ENCODE measurements at places on chromosomes 3 and 15. TPM values are rescaled to one million over a fixed set of nuclear protein-coding genes. Genes with fewer than 3 reads are reported as not detected.

The NMD3 gene
- total RNA-seq = 43.4 TPM

The DNASE1L3 gene
- not detected for total RNA-seq

DNA sequence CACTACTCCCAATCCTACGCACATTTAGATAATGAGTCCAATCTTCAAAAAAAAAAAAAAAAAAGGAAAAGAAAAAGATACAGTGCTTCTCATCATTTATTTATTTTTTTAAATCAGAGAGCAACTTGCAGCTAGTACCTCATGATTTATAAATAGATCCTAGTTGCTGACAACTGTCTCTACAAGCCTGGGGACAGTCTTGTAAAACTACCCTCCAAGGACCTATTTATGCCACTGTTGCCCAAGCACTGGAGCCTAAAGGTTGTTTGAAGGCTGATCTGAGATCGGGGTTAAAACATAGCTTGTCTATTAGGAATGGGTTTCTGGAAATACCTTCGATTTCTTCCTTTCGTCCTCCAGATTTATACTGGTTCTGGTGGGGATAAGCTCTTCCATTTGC, 14.7 kb downstream of the GABRR3 start:
- no peak overlapping the region for H3K27ac ChIP-seq
- H3K36me3 ChIP-seq = no peaks in the 10 kb centered on the region
- no peak overlapping the region for H3K4me3 ChIP-seq
- peaks cover 8% of the 10 kb centered on the region for H3K27me3 ChIP-seq
- peaks cover 7% of the 10 kb centered on the region for H3K4me1 ChIP-seq
- DNase-seq = no peak

- H3K36me3 ChIP-seq = no peaks in the 10 kb centered on the region
- no peak overlapping the region for H3K4me3 ChIP-seq
- H3K4me1 ChIP-seq = no peaks in the 10 kb centered on the region
- H3K27me3 ChIP-seq = peaks cover 2% of the 10 kb centered on the region
Measured at GRCh38 chr3:193149998-193150397, 91.0 kb upstream of the PLAAT1 start.

- no peak overlapping the region for H3K27ac ChIP-seq
- H3K4me1 ChIP-seq = peaks cover 1% of the 10 kb centered on the region
- peaks cover 25% of the 10 kb centered on the region for H3K27me3 ChIP-seq
- no peak overlapping the region for H3K4me3 ChIP-seq
- DNase-seq = no peak
- no peaks in the 10 kb centered on the region for H3K36me3 ChIP-seq
Measured at GRCh38 chr3:101065962-101066361, 72.7 kb upstream of the ABI3BP start.

- no peaks in the 10 kb centered on the region for H3K27me3 ChIP-seq
- H3K4me3 ChIP-seq = no peak overlapping the region
- DNase-seq = no peak
- H3K4me1 ChIP-seq = no peaks in the 10 kb centered on the region
- H3K27ac ChIP-seq = no peak overlapping the region
- peaks cover 4% of the 10 kb centered on the region for H3K36me3 ChIP-seq
Measured at GRCh38 chr3:81545572-81545971, 215.9 kb downstream of the GBE1 start.

DNA sequence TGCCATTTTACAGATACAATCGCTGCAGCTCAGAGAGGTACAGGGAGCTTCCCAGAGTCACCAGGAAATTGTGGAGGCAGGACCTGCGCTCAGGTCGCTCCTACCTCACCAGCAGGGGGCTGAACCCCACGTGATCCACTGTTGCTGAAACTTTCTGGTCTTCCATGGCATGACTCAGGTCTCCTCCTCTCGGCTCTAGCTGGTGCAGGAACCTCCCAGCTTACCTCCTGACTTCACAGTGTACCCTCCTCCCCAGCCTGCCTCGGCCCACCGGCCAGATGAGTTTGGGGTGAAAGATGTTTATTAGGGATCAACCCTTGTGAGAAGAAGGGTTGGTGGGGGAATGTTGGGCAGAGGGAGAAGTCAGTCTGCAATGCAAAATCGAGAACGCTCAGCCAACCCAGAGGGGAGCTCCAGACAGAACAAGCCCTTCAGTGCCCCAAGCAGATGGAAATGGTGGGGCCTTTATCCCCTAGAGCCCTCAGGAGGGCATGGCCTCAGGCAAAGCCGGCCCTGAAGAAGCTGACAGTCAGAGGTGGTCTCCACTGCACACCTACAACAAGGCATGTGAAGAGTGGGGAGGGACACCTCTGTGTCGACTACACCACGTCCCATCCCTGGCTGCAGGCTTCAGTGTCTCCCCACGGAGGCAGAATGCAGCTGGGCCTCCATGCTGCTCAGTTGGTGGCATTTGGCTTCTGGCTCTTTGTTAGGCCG, 118.6 kb upstream of the PRR20G start:
- H3K4me1 ChIP-seq = no peaks in the 10 kb centered on the region
- no peak for DNase-seq
- H3K27ac ChIP-seq = no peak overlapping the region
- H3K36me3 ChIP-seq = no peaks in the 10 kb centered on the region

DNA sequence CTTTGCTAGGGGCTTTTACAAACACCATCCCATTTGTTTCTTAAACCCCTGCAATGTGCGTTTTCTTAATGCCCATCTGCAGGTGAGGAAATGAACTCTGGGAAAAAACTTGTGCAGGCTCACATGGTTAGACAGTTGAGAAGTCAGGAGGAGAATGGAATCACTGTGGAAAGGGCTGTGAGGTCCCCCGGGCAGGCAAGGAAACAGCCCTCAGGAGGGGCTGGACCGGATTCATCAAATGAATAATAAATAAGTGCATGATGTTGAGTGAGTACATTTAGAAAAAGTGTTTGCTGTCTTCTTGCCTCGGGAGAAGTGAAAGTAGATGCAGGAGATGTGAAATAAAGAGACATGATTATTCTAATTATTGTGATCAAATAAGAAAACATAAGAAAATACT, 76.6 kb downstream of the PGPEP1L start:
- no peaks in the 10 kb centered on the region for H3K27me3 ChIP-seq
- no peak overlapping the region for H3K27ac ChIP-seq
- H3K36me3 ChIP-seq = no peaks in the 10 kb centered on the region
- no peaks in the 10 kb centered on the region for H3K4me1 ChIP-seq
- no peak overlapping the region for H3K4me3 ChIP-seq

DNA sequence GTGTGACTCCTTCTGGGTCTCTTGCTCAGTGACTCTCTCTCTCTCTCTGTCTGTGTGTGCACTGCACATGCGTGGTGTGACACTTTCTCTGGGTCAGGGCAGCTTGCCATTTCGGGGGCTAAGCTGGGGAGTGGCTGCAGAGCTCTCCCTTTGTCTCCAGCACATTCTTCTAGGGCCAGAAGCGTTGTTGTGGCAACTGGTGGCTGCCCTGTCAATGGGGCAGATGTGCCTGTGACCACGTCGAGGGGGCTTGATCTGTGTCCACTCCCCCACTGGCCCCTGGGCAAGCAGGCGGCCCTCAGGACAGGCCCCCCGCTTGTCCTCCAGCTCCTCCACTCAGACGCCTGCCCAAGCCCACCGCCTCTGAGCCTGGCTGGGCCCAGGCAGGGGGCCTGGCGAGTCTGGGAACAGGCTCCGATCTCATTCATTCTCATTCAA, 67.8 kb downstream of the WNT7A start:
- no peak overlapping the region for H3K4me3 ChIP-seq
- no peak for DNase-seq
- H3K27me3 ChIP-seq = no peaks in the 10 kb centered on the region
- H3K27ac ChIP-seq = no peak overlapping the region
